ENCODE measurements at places on chromosomes 5 and 9.
A peak's percentile ranks its signal among the peaks of the same experiment; 100 is the strongest.

- no peak for DNase-seq
Observed at GRCh38 chr5:133331941-133332340, 280.1 kb downstream of the HSPA4 start.

GRCh38 chr5:102528600-102528999, 29.8 kb upstream of the SLCO6A1 start:
- DNase-seq = no peak

- no peak for DNase-seq
Observed at GRCh38 chr9:74293479-74293878, 203.7 kb upstream of the RORB start.

GRCh38 chr9:132712753-132713152, 42.5 kb downstream of the GTF3C4 start:
- no peak for DNase-seq

DNA sequence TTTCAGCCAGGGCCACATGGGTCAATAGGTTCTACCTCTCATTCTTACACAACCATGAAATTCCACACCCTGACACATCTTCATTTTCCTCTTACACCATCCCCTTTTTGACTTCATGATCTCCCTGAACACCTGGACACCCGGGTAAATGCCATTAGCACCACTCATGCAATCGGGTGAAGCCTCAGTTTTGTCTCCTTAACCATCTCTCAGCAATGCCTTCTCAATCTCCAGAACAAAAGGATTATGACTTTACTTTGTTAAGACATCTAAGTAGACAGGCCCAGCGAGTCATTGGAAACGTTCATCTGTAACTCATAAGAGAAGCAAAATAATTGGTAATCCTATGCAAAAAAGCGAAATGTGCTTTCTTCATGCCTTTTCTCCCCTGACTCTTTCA, 49.9 kb downstream of the ADAMTS12 start:
- no peak for DNase-seq

DNA sequence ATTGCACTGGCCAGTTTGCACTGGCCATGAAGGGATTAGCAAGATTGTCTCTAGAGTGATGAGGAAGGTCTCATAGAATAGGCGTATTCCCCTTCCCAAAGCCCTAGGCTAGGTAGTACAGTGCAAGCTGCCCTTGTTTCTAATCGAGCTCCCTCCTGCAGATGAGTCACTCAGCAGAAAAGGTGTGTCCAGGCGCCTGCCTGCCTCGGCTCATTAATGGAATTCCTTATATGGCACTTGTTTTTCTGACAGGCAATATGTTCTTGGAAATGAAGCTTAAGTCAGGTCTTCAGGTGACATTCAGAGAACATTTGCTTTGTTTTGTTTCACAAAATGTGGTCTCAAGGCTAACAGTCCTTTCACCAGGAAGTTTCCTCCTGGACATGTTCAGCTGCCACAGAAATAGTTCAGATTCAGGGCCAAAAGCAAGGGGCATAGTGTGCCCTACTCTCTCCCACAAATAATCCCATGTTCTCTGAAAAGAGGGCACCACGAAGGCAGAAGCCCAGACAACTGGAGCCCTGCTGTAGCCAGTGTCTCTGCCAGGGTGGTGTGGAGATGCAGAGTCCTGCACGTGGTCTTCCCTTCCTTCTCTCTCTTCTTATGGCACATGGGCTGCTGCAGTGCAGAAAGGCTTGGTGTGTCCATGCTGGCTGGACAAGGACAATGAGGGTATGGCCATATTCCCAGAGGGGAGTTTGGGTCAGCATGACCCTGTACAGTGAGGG, 281.1 kb upstream of the MAP3K1 start:
- no peak for DNase-seq

- no peak for DNase-seq
Observed at GRCh38 chr5:87827539-87827938, 414.8 kb upstream of the CCNH start.

DNA sequence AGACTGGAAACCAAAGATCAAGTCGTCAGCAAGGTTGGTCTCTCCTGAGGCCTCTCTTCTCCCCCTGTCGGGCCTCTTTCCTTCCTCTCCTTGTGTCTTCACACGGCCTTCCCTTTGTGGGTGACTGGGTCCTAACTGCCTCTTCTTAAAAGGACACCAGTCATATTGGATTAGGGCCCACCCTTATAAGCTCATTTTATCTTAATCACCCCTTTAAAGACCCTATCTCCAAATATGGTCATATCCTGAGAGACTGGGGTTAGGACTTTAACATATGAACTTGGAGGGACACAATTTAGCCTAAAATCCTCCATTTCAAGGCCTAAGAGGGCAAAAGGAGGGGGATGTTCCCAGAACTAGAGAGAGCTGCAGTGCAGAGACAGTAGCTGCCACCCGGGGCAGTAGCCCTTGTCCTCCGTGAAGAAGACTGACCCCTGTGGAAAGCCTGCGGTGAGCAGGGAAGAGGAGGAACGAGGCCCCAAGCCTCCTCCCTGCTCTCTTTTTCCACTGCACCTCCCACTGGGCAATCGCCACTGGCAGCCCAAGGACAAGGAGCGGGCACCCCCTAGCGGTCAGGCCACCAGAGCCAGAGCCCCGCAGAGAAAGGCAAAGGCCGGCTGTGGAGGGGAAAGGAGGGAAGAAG, 34.9 kb downstream of the CFAP90 start:
- peak; percentile 34 for DNase-seq

GRCh38 chr9:132456241-132456640, 46.2 kb downstream of the CFAP77 start:
- no peak for DNase-seq

DNA sequence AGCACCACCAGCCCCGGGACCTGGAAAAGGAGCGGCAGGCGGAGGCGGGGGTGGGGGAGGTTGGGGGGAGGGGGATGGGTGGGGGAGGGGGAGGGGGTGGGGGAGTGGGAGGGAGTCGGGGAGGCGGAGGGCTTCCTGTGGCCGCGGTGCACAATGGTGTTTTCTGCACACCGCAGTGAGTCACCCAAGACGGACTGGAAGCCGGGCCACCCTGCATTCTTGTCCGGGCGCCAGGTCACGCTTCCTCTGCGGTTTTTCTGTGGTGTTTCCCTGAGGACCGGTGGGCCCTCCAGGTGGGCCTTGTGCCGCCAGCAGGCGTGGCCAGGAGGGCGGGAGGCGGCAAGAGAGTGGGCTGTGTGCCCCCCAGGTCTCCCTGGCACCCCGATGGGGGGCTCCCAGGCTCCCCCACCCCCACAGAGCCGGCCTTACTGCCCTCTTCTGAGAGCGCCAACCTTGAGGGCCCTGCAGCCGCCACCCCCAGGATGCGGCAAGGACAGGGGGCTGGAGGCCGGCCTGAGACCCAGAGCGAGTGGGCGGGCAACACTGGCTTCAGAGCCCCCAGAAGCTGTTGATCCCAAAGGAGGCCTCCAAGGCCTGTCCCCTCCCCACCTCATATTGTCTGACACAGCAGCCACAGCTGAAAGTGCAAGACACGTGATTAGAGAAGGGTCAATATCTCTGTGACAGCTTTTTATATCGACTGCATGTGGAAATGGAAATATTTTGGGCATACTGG, 11.1 kb downstream of the EXD3 start:
- no peak for DNase-seq

- no peak for DNase-seq
Observed at GRCh38 chr5:8961219-8961618, 584.7 kb downstream of the SEMA5A start.

GRCh38 chr5:167049043-167049663, 1242.3 kb upstream of the WWC1 start:
- peak; percentile 44 for DNase-seq

GRCh38 chr9:1005043-1005667, 28.7 kb downstream of the DMRT3 start:
- no peak for DNase-seq

DNA sequence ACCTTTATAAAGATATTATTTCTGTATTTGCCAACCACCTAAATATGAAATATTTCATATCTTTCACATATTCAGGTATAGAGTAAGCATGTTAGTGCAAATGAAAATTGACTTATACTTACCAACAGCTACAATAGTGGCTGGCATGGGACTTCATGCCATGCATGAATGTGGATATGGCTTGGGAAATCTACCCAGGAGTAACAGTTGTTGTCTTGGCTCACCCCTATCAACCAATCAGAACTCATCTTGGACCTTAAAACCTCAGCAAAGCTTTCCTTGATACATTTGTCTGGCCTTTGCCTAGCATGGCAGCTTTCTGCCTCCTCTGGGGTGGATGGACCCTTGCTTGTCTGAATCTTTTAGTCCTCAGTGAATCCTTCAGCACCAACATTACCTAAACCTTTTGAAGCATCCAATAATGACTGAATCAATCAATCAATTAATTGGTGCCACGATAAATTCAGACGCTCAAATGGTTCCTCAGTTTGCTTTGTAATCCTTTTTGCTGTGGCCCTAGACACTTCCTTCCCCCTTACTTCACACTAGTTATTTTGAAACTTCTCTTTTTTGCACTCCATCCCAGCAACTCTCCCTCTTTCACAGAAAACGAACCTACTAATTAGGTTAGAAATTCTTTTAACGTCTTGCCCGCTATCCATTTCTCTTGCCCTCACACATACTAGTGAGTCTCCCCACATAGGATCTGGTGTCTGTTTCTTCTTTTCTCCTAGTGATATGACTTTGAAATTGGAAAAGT, 132.3 kb upstream of the ZNF608 start:
- no peak for DNase-seq

DNA sequence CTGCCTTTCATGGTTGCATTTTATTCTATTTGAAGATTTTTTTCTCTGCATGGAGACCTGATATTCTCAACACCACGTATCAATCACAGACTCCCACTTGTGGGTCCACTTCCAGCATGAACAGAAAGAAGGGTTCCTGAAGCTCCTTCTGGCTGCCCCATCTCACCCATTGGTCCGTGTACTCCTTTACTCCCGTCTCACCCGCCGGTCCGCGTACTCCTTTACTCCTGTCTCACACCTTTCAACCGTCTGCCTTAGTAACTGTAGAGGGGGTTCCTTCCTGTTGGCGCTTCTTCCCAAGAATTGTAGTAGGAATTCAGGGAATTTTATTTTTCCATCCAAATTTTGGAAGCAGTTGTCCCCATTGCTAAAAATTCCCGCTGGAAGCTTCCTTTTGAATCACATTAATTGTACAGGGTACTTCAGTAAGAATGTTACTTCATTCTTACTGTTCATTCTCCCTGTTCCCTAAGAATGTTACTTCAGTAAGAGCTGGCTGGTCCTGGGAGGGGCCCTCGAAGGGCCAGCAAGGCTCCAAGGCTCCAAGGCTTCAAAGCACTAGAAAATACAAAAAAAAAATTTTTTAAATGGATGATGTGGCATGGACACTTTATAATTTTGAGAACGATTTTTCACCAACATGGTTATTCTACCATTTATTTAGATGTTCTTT, 3.9 kb upstream of the LPCAT1 start:
- DNase-seq = no peak

DNA sequence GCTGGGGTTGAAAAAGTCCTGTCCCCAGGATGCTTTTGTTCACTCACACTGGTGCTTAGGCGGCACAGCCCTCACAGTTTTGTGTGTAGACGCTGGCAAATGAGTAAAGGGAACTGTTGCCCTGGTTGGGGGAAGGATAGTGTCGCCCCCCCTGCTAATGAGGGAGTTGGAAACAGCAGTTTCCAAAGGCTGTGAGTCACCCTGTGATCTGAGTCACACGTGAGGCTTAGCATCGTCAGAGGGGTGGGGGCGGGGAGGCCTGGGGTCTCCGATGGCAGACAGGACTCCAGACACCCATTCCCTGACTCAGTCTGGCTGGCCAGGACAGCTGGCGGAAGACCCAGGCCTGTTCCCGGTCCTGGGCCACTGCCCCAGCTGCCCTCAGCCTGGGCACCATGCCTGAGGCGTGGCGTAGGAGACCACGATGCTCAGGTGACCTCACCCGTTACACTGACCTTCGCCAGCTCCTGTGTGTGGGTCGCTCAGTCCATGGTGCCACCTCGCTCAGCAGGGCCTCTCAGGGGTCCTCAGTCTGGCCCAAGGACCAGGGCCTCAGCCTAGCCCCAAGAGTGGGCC, 2.9 kb downstream of the DNAJB5 start:
- DNase-seq = no peak

DNA sequence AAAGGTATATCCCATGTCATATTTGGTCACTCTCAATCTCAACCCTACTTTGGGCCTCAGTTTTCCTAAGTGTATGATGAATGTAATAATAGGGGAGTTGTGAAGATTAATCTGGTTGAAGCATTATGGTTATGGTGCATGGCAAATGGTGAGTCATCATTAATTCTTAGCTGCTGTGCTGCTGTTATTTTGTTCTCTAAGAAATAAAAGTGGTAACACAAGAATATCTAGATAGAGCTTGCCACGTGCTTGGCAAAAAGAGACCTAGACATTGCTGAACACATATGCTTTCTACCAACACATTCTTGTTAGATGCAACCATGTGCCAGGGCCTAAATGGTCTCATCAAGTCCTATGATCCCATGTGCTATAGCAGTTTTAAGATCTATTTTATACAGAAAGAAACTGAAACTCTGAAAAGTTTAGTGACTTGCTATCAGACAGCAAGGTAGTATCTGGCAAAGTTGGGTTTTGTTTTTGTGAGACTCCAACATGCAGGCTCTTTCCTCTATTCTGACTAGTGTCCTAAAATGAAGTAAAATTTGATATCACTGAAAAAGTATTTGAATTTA, 699.9 kb upstream of the MEF2C start:
- DNase-seq = no peak

GRCh38 chr5:33650911-33651310, 210.1 kb downstream of the TARS1 start:
- no peak for DNase-seq

DNA sequence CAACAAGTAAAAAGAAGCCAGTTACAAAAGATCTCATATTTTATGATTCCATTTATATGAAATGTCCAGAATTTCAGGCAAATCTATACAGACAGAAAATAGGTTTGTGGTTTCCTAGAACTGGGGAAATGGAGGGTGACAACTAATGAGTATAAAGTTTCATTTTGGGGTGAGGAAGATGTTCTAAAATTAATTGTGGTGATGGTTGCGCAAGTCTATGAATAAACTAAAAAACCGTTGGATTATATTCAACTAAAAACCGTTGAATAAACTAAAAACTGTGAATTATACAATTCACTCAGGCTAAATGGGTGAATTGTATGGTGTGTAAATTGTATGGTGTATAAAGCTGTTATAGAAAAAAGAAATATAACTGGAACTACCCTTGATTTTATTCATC, 47.6 kb downstream of the ADAMTS6 start:
- no peak for DNase-seq

DNA sequence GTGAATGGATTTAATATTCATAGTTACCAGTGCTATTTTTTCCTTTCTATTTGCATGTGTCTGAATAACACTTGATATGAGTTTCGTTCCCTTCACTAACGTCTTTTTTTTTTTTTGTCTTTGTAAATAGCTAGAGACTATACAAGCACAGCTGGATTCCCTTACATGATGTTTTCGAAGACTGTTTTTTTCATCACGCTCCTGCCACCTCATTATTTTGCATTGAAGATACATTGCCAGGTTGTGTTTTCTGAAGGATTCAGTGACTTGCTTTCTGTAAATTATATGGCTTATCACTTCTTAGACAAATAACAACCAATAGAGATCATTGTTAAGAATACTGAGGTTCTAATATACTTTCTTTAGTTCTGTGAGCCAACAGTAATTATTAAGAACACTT, 207.5 kb downstream of the COMMD10 start:
- DNase-seq = no peak

GRCh38 chr5:103021314-103021713, 98.6 kb downstream of the GIN1 start:
- DNase-seq = no peak
